ENCODE measurements at places on chromosomes 2 and 18.

DNA sequence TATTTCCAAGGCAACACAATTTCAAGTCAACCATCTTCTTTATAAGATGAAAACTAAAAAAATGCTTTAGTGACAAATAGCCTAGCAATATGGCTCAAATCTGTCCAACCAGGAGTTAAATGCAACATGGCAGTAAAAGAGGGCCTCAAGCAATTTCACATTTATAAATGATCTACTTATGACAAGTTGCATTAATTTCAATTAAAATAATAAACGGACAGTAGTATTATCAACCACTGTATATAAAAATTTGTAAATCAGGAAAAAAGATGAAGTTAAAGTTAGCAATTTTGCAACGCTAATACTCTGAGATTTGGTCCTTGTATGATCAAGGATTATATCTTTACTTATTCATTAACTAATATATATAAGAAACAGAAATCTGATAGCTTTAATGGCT is 19.3 kb downstream of the CCDC88A start:
- no peak for DNase-seq

DNA sequence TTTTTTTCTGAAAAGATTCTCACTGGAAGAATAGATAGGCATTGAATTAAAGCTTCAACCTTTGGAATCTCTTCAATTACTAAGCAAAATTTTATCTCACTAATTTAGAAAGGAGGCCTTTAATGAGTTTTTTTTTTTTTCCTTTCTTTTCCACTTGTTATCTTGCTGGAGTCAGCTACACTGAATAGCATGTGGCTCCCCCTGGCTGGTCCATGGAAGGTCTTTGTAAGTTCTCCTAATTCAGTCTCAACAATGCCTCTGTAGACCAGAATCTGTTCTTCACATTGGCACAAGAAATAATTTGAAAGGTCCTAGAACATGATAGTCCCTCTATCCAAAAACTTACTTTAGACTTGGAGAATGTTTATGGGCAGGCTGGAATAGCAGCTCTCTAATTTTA is 24.2 kb upstream of the SCN1A start:
- DNase-seq: no peak

DNA sequence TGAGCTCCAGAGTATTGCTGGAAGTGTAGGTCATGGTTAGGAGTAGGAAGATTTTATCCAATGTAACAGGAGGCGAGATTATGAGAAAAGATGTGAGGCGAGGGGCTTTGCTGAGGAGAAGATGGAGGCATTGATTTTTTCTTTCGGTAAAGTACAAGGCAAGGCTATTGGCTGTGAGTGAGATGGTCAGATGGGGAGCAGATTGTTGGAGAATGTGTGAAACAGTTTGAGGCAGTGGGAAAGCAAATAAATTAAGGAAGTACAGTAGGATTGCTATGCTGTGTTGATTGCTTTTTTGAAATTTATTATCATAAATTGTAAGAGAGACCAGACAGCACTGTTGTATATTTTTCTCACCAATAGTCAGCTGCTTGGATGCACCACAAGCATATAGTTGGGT is 173.3 kb downstream of the KCNE4 start:
- DNase-seq: no peak

GRCh38 chr2:68925295-68925896 is 27.3 kb downstream of the GKN2 start:
- peak; percentile 19 for DNase-seq

GRCh38 chr2:17303521-17303920 is 214.7 kb downstream of the RAD51AP2 start:
- DNase-seq: no peak

DNA sequence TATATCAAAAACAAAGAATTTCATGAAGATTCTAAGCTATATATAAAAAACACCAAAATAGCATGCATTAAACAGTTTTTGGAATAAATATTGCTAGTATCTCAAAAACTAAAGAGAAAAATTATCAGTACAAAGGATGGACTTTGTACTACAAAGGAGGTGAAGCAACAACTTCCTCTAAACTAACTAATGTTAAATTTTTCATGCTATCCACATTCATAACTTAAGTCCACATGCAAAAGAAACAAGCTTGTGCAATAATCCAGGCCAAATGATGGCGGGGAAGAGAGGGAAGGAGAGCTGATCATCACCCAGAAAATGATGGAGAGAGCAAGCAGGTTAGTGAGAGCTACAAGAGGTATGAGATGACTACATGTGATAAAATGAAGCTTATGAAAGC is 70.1 kb downstream of the KIDINS220 start:
- DNase-seq: no peak

DNA sequence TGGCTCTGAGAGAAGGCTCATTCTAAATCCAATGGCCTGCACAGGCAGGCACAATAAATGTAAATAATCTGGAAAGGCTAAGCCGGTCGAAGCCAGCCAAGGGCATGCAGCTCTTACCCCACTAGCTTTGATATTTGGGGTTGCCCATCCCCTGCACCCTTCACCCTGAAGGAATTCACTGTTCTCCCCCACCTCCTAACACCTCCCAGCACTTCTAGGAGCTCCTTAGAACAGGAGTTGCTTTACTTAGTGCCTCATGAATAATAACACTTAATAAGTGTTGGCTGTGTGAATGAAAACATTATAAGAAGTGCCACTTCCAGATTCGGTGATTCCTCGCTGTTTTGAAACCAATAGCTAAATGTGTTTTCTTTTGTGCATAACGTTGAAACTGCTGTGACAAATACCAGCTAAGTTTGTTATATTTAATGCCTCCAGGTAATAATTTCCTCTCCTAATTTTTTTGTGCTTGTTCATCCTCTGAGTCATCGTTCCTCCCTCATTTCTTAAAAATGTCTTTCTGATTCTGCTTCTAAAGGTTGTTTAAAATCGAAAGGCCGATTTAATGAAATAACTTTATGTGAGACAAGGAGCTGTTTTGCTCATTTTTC is 458.8 kb downstream of the METTL4 start:
- no peak for DNase-seq

- DNase-seq: no peak
Measured at GRCh38 chr18:34933909-34934661, 107.1 kb upstream of the MAPRE2 start.

- DNase-seq: no peak
Measured at GRCh38 chr2:33321236-33321771, 155.1 kb upstream of the RASGRP3 start.

- no peak for DNase-seq
Measured at GRCh38 chr18:24534271-24534670, 73.8 kb downstream of the HRH4 start.

DNA sequence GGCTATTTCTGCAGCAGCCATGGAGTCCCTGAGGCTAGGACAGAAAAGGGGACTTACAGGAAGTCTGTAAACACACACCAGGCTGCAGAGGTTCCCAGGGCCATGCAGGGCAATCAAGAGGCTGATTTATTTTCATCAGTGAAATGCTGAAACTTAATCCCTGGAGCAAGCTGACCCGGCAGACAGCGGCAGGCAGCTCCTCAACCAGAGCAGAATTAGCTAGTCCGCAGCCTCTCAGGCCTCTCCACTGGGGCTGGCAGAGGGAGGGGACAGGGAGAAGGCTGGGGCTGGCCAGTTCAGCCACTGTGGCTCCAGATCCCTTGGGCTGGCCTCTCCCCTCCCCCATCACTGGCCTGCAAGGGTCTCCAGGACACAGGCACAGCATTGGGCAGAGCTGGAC is 136.3 kb downstream of the TNS1 start:
- no peak for DNase-seq

- no peak for DNase-seq
Measured at GRCh38 chr2:57296795-57297517, 749.6 kb upstream of the VRK2 start.

DNA sequence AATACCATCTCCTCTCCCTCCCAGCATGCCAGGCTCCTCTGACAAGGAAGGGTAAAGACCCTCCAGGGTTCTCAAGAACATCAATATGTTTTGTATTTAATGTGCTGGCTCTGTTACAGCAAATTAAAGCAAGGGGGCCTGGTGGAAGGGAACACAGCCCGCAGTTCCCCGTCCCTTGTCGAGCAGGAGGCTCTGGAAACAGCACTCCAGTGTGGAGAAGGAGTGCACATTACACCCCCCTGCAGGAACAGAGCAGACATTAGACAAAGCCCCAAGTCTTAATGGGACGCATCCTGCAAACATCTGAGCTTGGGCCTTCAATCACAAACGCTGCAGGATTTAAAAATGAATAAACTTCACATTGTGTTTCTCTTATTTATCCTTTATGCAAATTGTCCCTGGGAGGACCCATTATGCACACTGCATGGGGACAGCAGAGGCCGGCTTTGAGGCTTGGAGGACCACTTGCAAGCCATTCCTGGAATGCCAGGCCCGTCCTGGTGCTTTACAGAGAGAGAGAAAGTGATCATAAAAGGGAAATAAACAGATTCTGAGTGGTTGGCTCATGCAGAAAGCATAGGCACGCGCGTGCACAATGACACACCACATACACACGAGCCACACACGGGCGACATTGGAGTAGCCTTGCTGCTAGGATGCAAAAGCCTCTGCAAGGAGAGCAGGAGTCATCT is 328.7 kb downstream of the SMAD2 start:
- DNase-seq: no peak

DNA sequence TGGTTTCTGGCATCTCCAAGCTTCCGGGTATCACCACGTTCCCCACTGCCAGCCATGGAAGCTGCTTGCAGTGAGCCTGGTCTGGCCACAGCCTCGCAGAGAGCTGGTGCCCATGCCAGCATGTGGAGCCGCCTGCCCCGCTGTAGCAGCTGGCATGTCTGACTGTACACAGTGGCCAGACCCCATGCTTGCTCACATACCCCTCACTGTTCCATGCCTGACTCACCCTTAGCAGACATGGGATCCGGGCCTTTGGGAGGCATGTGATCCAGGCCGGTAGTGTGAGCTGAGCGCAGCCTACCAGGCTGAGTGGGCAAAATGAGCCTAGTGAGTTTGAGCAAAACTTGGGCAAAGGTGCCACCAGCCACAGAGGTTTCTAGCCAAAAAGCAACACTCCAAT is 18.8 kb upstream of the RPRD1A start:
- no peak for DNase-seq

- no peak for DNase-seq
Measured at GRCh38 chr2:31227110-31227509, 6.8 kb upstream of the EHD3 start.

DNA sequence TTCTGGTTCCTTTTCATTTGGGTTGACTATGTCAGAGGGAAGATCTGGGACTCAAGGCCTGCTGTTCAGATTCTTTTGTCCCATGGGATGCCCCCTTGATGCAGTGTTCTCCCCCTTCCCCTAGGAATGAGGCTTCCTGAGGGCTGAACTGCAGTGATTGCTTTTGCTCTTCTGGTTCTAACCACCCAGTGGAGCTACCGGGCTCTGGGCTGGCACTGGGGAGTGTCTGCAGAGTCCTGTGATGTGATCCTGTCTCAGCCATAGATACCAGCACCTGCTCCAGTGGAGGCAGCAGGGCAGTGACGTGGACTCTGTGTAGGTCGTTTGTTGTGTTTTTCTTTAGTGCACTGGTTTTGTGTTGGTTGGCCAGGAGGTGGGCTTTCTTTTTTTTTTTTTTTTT is 32.1 kb upstream of the RHOB start:
- DNase-seq: no peak

- no peak for DNase-seq
Measured at GRCh38 chr18:43601432-43601831, 324.1 kb upstream of the SYT4 start.

GRCh38 chr2:223801736-223802135 is 35.6 kb downstream of the AP1S3 start:
- DNase-seq: no peak

DNA sequence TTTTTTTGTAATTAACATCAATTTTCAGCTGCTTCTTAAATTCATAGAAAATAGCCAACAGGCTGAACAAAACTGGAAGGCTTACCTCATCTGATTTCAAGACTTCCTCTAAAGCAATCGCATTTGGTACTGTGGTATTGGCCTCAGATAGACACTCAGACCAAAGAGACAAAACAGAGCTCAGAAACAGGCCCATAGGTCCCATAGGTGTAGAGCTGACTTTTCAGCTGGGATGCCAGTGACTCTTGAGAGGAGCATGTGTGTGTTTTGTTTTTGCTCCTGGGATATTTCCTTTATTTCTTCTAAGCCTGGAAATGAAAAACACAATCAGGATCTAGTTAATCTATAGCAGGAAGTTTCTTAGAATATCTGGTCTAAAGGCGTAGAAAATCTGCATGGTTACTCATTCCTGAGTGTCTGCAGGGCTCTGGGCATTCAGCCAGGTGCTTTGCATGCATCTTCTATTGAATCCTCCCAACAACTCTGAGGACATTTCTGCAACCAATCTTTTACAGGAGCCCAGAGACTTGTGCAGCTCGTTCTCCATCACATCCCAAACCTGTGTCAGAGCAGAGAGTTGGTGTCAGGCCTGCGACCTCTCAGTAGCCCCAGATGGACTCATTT is 190.8 kb downstream of the RTP5 start:
- no peak for DNase-seq

- no peak for DNase-seq
Measured at GRCh38 chr2:176648700-176649297, 379.6 kb downstream of the MTX2 start.

DNA sequence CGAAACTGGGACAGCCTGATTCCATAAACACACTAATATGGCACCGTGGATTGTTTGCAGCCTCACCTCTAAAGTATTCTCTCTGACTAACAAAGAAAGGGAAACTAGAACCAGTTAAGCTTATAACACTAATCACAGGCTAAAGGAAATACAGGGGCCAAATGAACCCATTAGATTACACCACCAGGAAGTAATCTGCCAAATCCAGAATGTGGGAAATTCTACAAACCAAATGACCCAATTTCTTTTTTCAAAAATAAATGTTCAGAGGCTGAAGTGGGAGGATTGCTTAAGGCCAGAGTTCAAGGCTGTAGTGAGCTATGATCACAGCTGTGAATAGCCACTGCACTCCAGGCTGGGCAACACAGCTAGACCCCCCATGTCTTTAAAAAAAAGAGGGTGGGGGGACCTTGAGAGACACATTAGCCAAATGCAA is 1.5 kb upstream of the MPPE1 start:
- DNase-seq: no peak

DNA sequence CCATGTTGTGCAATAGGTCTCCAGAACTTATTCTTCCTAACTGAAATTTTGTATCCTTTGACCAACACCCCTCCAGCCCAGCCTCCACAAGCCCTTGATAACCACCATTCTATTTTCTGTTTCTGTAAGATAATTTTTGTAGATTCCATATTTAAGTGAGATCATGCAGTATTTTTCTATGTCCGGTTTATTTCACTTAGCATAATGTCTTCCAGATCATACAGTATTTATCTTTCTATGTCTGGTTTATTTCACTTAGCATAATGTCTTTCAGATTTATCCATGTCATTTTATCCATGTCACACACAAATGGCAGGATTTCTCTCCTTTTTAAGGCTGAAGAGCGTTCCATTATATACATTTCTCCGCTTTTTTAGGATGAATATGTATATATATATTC is 24.4 kb upstream of the ONECUT2 start:
- DNase-seq: no peak

Measured in activated CD8-positive, alpha-beta memory T cell treated with anti-CD3 and anti-CD28 coated beads for 1 hour (primary cell).